ENCODE measurements at places on chromosomes 16 and 17.

- no peak for DNase-seq
Observed at GRCh38 chr16:58500430-58501241, 693 bp downstream of the NDRG4 start.

- no peak for DNase-seq
Observed at GRCh38 chr17:78040440-78041385, 82.2 kb downstream of the TNRC6C start.

DNA sequence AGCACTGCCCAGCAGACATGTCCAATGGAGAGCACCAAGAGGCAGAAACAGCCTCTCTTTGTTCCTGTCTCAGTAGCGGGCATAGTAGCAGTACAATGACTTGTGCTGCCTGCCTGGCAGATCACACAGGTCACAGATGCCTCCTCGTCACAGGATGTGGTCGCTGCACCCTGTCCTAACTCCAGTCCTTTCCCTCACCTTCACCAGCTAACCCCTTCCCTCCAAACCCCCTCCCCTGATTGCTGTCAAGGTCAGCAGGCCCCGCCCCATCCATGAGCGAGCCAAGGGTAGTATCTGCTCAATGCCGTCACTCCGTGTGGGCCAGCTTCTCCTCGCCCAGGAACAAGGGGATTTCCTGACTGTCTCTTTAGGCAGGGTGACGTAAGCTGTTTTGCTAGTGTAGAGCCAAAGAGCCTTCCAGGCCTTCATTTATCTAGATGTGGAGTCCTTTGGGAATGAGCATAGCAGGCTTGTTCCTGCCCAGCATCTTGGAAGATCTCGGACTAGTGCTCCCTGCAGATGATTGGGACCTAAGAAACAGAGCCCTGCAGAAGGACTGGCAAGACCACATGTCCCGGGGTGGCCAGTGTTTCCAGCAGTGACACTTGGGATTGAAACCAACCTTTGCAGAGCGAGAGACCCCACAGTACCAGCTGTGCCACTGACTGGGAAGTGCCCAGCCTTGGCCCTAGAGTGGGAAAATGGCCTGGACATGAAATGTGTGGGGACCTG lies 75.9 kb upstream of the TNRC6C start:
- no peak for DNase-seq

DNA sequence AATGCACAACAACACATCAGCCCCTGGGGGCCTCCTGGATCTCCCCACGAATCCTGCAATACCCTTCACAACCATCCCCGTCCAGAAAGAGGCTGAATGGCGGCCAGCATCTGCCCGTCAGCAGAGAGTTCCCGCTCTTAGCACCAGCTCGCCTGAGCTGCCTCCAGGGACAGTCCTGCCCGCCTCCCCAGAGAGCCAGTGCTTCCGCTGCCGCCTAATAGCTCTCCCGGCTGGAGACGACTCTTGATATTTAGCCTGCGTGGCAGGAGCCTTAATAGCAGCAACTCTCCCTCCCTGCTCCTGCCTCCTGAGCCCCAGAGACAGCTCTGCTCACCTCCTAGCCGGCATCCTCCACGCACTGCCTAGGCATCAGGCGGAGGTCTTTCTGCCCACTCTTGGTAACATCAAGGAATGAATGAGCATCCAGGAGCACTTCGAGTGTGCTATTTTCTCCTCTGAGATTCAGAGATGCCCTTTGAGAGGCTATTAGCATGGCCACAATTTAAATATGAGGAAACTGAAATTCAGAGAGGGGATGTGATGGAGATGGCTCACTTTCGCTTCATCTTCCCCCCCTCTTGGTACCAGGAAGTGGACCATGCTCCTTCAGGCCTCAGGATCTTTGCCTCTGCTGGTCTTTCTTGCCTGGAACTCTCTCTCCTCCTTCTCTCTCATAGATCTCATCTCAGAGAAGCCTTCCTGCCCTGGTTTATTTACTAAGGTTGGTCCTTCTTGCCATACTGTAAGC lies 67.9 kb downstream of the RAI1 start:
- DNase-seq: no peak
